Glomerular endothelial cell (primary cell): ENCODE measurements at places on chromosomes 2 and 18. TPM values are rescaled to one million over a fixed set of nuclear protein-coding genes. Genes with fewer than 3 reads are reported as not detected.

CD8A gene
- total RNA-seq = not detected in 2 replicates

NDC80 gene
- total RNA-seq = 6.4 and 9.0 TPM in 2 replicates

PDE11A gene
- total RNA-seq = 0.48 TPM in 1 of 2 replicates, not detected in the other

- DNase-seq = no peak
Observed at GRCh38 chr2:207188626-207189419, 23.1 kb upstream of the KLF7 start.

- no peak for DNase-seq
Observed at GRCh38 chr2:127811397-127812321, 688 bp upstream of the WDR33 start.

GRCh38 chr2:132824716-132825115 lies 154.7 kb upstream of the LYPD1 start:
- no peak for DNase-seq
